Left cardiac atrium (tissue), 4 donors: ENCODE measurements at places on chromosomes 12 and 14. TPM values are rescaled to one million over a fixed set of nuclear protein-coding genes. Genes with fewer than 3 reads are reported as not detected.

COL2A1 gene
- total RNA-seq: not detected

BICDL1 gene
- total RNA-seq: 13.4 TPM

TTC6 gene
- not detected for total RNA-seq

WSB2 gene
- total RNA-seq: 83.4 TPM

GRCh38 chr12:11324426-11324825 lies 14.2 kb upstream of the PRB4 start:
- no peak for DNase-seq

GRCh38 chr12:95611676-95612309 lies 60.5 kb upstream of the USP44 start:
- no peak for DNase-seq

DNA sequence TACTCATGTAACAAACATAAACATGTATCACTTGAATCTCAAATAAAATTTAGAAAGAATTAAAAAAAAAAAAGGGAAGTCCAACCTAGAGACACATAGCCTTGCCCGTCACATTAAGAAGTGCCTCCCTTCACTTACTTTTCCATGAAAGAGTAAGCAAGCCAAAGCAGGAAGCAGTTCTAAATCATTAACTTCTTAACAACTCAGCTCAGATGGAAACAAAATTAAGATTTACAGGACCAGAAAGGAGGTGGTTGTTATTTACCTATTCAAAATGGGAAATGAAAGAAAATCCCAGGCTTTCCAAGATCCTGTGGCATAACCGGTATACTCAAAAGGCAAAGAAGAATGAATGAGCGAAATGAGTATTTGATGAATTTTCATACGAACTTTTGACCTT lies 258.6 kb upstream of the DCN start:
- no peak for DNase-seq

DNA sequence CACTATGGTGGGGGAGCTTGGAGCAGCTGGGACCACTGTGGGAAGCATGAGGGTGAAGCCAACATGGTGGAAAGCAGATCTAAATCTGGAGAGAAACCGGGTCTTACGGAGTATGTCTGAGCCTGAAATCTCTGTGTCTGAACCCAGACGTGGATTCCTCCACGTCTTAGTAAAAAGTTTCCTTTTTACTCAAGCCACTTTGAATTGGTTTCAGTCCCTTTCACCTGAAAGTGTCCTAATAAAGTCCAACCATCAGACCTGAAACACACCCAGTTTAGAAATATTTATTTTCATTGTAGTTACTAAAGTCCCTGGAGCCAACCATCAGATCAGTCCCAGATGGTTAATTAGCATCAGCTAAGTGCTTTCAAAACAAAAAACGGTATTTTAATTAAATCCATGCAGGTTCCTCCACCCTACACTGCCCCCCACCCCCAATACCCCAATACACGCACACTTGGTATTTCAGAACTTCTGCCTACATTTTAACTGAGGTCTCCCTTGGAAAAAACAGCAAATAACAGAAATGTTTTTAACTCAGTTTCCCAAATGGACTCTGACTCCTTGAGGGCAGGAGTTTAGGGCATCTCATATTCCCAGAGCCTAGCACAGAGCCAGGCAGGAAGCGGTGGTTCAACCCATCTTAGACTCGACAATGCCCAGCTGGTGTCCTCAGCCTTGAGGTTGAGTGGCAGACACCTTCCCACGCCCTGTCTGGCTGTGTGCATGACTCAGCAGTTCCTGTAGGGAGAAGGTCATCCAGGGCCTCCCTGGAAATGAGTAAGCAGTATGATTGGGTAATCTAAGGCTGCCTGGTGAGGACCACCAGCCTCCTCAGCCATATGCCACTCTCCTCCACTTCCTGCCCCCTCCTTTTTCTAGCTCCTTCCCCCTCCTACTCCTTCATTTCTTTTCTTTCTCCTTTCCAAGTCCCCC lies 175.8 kb downstream of the TTC8 start:
- peak; percentile 59 for DNase-seq

- DNase-seq: no peak
Measured at GRCh38 chr12:51848326-51848727, at the start of gene FIGNL2. TSS of gene FIGNL2 (minus strand) at chr12:51848718. CDS start at chr12:51822413, 26,305 bp downstream.

- no peak for DNase-seq
Measured at GRCh38 chr12:93059925-93060665, 131.0 kb upstream of the EEA1 start.

DNA sequence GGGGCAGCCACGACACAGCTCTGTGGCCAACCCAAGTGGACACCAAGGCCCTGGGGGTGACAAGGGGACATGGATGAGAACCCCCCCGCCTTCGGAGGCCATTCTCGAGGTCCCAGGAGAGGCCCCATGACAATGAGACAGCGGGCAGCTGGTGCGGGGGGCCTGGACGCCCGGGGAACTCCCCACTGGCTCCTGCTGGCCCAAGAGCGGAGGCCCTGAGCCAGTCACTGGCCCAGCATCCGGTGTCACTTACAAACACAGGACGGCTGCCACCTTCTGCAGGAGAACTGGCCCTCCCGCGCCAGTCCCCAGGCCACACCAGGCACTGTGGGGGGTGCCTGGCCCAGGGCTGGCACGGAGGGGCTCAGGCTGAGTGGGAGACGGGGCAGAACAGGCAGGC lies 51.4 kb downstream of the NCOR2 start:
- DNase-seq: no peak

DNA sequence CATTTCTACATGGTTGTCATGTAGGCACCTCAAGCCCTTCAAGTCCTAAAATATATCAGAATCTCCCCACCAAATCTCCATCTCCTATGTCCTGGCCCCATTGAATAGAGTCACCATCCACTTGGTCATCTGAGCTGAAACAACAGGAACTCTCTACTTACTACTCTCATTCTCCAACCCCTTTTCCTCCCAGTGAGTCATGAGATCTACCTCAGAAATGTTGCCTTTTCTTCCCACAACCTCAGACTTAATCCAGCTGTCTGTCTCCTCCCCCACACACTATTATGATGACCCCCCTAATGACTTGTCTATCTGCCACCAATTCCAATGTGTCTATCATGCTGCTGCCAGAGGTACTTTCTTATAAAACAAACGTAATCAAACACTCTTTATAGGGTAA lies 72.3 kb upstream of the TMEM263 start:
- no peak for DNase-seq

GRCh38 chr12:10361084-10361483 lies 28.8 kb downstream of the KLRK1 start:
- DNase-seq: no peak

GRCh38 chr14:87754520-87755223 lies 238.3 kb downstream of the GALC start:
- DNase-seq: no peak

- DNase-seq: no peak
Measured at GRCh38 chr12:38713294-38713693, 192.1 kb downstream of the CPNE8 start.
